CD4-positive, alpha-beta T cell treated with Interleukin-12 subunit alpha and Interleukin-12 subunit beta, for 1 hour (primary cell): ENCODE measurements at places on chromosomes 11 and 22.

- DNase-seq = no peak
These were observed 26.6 kb upstream of the CASP4 start for GRCh38 chr11:104995001-104995408.

- DNase-seq = peak; percentile 45
These were observed 22.0 kb downstream of the TBRG1 start for GRCh38 chr11:124644426-124645280.

GRCh38 chr22:35357883-35358621 lies 22.8 kb upstream of the HMOX1 start:
- no peak for DNase-seq

DNA sequence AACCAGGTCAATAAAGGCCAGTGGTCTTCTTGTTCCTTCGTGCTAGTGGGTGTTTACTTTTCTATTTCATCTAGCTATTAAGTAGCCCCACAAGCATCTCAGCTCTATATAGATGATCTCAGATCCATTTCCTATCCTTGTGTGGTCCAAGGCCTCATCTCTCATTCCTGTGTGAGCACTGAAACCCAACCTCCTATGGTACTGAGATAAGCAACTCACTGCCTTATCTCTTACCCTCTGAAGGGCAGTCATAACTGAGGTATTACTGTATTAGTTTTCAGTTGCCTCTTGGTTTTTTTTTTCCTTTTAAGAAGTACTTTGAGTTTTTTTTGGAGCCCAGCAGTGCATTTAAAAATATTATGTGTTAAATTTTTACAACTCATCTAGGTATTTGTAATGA lies 28.3 kb downstream of the ACER3 start:
- DNase-seq = no peak

- no peak for DNase-seq
These were observed 153.6 kb downstream of the SNX19 start for GRCh38 chr11:130762638-130763037.

DNA sequence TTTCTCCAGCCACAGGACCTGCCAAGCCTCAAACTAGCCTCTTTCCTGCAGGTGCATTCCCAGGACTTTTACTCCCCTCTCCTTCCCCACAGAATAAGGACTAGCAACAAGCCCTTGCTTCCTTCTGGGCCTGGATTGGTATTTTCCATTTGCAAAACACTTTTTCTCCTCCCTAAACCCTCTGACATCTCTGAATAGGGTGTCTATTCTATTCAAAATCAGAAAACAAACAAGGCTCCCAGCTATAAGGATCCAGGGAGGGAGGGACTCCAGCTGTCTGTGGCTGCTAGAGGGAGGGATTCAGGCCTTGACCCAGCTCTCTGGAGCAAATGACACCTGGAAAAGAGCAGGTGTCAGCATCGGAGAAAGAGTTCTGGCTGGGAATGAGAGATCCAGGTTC lies 168.5 kb upstream of the BDNF start:
- no peak for DNase-seq

DNA sequence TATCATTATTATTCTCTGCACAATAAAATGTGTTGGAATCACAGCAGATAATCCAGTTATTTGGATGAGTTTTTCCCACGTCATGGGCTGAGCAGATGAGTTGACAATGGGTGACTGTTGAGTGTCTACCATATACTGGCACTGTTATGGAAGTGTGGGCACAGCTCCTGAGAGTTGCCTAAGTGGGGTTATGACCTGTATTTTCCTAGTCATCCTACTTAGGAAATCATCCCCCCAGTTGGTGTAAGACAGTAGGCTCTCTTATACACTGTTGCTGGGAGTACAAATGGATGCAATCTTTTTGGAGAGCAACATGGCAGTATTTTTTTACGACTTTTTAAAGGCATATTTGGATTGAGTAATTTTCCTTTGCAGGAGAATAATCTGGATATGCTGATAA lies 66.4 kb downstream of the TRAF6 start:
- DNase-seq = no peak

GRCh38 chr11:66421492-66422205 lies 814 bp downstream of the NPAS4 start:
- peak; percentile 88 for DNase-seq

- no peak for DNase-seq
These were observed 181.8 kb downstream of the NAV2 start for GRCh38 chr11:19894404-19894803.

GRCh38 chr11:17646451-17647145 lies 72.8 kb upstream of the MYOD1 start:
- DNase-seq = no peak

DNA sequence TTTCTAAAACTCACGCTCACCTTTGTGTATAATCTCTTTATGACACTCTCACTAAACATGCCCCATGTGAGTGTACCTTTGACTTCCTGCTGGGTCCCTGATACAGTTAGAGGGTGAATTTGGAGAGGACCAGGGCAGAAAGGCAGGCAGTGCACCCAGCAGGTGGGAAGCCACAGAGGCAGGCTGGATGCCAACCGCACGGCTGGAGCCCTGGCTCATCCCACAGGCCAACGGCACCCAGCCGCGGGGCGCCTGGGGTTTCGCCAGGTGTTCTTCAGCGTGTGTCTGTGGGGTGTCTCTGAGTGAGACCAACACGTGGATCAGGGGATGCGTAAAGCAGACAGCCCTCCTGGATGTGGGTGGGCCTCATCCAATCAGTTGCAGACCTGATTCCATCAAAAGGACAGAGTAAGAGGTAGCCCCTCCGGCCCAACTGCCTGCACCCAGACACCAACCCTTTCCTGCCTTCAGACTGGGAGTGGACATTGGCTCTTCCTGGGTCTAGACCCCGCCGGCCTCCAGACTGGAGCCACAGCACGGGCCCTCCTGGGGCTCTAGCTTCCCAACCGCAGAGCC lies 51.6 kb downstream of the DHCR7 start:
- no peak for DNase-seq

DNA sequence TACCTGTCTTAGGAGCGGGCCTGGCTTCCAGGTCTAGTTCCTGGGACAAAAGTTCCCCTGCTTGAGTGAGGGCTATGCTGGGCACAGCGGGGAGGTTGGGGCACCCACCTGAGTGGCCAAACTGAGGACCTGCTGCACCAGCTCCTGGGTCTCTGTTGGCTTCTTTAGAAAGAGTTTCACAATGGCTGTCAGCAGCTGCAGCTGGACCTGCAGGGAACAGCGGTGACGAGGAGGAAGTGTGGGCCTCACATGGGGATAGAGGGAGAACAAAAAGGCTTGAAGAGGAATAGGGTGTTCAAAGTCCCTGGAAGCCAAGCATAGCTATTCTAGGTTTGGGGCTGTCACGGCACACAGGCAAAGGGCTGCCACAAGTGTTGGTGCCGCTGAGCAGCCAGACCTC lies 26.7 kb upstream of the RASL10A start:
- no peak for DNase-seq

GRCh38 chr11:56750190-56750589 lies 1.7 kb upstream of the OR9G4 start:
- DNase-seq = no peak
